ENCODE measurements at places on chromosomes 3 and 15.

DNA sequence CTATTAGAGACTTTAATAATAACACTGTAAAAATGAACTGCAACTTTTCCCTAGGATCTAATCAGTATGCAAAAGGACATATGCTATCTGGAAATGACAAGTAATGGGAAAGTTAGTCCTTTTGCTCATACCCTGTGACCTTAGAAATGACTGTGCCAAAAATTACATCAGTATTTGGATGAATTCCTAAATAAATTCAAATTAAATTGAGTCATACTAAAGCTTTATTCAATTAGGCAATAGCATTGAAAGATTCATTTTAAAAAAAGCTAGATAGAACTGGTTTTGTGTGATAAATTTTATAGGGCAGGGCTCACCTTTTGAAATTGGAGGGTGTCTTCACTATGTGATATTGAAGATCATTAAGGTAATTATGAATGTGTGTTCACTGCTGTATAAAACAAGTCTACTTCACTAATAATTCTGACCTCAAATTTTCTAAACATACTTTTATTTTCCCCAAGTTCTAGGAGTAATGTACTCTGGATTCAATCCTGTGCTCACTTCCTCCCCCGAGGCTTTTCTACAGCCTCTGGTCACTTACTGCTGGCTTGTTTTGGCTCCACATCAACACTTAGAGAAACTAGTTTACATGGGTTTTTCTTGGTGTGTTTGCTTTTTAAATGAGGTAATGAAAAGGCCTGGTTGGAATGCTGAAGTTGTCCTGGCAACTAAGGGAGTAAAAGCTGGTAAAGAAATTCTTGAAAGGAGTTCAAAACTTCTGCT lies 44.4 kb upstream of the SPTSSB start:
- no peak for DNase-seq

DNA sequence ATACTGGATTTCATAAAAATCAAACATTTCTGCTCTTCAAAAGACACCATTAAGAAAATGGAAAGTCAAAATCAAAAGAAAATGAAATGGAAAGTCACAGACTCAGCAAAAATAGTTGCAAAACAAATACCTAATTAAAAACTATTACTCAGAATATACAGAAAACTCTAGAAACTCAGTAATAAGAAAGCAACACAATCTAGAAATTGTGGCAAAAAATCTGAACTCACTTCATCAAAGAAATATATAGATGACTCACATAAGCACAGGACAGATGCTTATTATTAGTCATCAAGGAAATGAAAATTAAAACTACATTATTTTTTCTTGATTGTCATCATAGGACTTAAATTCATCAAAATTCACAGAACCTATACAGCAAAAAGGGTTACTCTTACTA lies 430.0 kb downstream of the SHQ1 start:
- DNase-seq = no peak

DNA sequence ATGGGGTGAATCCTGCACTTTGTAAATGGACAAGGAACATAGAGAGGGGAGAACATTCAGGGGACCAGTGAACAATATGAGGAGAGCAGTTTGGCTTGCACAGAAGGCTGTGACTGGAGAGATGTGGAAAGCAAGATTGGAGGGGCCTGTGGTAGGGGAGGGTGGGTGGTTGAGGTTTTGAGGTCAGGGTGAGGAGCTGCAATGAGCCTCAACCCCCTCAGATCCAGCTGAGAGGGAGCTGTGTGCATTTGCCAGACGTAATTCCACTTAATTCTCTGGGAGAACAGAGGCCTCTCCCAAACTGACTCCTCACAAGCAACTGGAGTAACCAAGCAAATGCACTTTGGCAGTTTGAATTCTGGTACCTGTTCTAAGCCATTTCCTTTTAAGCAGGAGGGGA lies 253.1 kb upstream of the TRIM42 start:
- no peak for DNase-seq

DNA sequence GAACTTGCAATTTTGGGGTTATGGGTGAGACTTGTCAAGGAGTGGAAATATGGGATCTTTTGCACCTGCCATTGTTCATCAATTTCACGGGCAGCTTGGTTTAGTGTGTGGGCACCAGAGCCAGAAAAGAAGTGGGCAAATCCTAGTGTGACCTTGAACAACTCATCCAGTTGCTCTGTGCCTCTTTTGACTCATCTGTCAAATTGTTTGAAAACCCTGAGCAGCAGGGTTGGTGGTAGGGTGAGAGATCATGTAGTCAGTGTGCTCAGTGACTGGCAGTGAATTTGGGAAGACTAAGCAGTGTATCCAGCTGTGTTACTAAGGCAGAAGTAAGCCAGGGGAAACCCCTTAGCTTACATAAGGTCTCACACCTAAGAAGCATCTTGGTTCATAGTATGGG lies 293.0 kb upstream of the TRIM42 start:
- no peak for DNase-seq

DNA sequence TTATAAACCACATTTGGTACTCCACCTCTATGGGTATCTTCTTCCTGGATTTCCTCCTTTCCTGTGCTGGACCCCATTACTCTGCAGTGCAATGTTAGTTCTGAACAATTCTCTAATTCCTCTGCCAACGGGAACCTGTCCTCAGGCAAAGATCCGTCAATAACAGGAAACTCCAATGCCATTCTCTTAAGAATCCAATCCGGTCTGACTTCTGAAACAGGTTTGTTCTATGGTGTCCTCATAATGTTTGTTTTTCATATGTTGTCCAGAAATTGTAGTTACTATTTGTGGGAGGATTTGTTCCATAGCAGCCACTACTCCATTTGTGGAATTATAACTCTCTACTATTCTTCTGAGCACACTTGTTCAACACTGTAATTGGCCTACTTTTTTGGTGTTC lies 112.7 kb downstream of the TBL1XR1 start:
- no peak for DNase-seq

Data from NCI-H345 (cell line).